Posterior cingulate gyrus (tissue), 11 donors: ENCODE measurements at places on chromosomes 7 and 10.

GRCh38 chr7:102272075-102272916 is 14.4 kb upstream of the SH2B2 start:
- peak; percentile 97 for DNase-seq

DNA sequence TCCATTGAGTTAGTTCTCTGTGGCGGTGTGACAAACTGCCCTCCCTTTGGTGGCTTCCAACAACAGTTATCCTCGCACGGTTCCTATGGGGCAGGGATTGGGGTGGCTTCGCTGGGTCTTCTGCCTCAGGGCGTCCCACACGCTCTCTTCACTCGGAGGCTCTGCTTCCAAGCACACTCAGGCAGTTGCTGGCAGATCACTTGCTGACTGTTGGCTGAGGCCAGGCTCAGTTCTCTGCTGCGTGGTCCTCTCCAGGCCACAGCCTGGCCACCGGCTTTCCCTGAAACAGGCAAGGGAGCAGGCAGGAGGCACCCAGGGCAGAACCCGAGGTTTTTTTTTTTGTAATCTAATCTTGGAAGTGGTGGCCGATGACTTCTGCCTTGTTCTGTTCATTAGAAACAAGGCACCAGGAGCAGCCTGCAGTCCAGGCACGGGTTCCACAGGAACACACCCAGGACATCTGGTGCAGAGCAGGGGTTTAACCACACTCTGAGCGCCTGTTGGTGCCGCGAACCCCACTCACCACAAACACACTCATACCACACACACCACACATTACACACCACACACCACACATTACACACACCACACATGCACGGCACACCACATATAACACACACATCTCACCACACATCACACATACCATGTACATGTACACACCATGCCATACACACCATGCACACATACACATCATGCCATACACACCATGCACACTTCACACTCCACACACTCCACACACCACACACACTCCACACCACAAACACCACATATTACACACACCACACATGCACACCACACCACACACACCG is 112.2 kb downstream of the PTPN20 start:
- no peak for DNase-seq

DNA sequence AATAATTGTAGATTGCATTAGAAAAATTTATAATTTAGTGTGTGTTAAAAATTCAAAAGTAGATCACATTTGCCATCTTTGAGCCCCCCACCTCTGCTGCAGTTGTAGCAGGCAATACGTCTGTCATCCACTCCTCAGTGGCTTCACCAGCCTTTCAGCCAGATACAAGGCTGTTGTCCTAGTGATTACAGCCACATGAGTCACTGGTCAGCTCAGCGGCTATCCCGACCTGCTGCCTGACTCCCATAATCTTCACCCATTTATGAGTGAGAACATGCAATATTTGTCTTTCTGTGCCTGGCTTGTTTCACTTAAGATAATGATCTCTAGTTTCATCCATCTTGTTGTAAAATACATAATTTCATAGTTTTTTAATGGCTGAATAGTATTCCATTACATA is 9.2 kb downstream of the OR2A5 start:
- no peak for DNase-seq

DNA sequence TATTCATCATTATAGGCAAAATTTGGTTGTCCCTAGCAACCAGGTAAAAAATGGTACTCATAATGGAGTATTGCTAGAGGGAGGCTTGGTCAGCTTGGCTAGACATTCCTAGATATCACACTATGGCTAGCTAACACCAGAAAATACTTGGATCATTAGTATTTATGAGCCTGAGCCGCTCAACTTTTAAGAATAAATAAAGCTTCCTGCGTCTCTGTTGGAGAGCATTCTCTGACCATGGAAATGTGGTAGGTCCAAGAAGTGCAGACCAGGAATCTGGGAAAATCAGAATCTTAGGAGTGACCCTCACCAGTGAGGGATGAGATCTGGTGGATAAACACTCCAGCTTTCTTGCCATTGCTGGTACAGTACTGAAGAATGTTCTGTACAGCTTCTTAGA is 157.6 kb upstream of the AGR3 start:
- DNase-seq = no peak

GRCh38 chr10:60979667-60980104 is 35.7 kb upstream of the RHOBTB1 start:
- DNase-seq = no peak
